Inflammatory macrophage (primary cell): ENCODE measurements at places on chromosomes 7 and 10.
A peak's percentile ranks its signal among the peaks of the same experiment; 100 is the strongest.

DNA sequence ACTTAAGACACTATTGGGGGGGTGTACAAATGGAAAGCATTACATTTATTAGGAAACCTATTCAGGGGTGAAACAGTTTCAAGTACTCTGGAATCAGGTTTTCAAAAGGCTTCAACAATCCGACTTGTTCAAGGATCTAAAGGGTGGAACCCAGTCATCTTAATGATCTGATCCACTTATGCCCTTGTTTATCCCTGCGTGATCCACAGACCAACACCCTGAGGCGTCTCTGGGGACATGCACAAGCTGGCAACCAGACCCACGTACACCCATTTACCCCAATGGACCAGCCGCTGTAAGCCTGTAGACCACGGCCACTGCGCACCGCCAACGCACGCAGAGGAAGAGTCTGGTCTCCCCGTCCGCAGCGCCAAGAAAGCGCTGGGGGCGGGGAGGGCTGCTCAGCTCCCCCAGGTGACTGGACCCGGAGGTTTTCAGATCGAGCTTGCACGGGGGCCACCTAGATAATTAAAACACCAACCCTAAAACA is 13.4 kb downstream of the HNRNPF start:
- DNase-seq: no peak

DNA sequence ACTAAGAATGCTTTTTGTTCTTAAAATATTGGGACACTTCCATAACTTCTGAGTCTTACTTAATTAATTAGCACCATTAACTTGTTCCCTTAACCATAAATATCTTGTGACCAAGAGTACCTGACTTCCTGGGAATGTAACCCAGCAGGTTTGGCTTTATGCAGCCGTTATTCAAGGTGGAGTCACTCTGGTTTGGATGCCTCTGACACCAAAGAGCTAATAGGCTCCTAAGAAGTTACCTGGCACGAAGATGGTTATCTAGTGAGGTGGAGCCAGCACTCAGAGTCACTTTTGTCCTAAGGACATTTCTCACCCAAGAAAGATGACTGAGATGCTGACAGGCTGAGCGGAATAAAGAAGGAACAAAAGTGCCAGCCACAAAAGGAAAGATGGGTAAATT is 172.3 kb downstream of the C1GALT1 start:
- DNase-seq: no peak

- no peak for DNase-seq
Observed at GRCh38 chr7:99211241-99211602, 3.3 kb upstream of the KPNA7 start.

DNA sequence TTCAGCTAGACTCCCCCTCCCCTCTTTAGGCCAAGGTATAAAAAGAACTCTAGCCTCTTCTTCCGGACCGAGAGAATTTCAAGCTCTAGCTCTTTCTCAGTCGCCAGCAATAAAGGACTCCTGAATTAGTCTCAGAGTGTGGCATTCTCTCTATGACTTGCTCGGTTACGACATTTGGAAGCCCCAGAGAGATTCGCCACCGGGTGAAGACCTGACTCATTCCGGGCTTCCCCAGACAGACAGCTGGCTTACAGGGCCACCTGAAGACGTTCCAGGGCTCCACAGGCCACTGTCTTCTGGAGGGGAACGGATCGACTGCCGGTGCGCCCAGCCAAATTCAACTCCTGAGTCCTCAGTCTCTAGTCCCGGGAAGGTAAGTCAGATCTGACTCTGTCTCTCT is at the start of gene AKR1B15:
TSS of gene AKR1B15 (plus strand) at position 234 of the 400 bp plus-strand sequence. CDS start 15,510 bp downstream, outside the sequence.
- no peak for DNase-seq

- peak; percentile 64 for DNase-seq
Observed at GRCh38 chr7:29130096-29130495, 16.2 kb downstream of the CPVL start.

DNA sequence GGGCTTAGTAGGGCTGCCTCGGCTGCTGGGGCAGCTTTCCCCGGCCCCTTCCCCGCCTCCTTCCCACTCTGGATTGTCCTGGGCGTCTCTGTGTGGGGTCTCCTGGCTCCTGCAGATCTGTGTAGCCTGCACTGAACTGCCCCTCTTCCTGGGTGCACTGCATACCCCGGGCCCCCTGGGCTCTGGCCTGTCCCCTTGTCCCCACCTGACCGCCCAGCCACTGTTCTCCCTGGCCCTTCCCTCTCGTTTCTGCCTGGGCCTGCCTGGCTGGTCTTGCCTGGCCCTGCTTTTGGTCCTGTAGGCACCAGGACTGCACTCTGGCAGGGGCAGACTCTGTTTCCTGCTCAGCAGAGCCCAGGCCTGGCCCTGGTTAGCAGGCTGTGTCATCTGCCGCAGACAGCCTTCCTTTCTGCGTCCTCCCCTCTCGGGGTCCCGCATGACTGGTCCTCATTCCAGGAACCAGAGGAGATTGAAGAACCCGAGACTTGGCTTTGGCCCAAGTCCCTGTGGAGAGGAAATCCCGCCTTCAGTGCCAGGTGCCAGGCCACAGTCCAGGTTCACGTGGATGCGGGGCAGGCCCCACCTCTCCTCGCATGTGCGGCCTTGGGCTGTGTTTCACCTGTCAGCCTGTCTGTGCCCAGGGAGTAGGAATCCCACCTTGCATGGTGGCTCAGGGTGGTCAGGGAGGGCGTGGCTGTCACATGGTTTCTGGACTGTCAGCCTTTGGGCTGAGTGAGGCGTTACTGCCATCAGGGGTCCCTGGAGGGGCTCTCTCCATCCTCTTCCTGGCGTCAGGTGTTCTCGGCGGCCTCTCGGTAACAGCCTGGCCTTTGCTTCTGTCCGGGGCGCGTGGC is 9.2 kb downstream of the INPP5A start:
- peak; percentile 45 for DNase-seq

DNA sequence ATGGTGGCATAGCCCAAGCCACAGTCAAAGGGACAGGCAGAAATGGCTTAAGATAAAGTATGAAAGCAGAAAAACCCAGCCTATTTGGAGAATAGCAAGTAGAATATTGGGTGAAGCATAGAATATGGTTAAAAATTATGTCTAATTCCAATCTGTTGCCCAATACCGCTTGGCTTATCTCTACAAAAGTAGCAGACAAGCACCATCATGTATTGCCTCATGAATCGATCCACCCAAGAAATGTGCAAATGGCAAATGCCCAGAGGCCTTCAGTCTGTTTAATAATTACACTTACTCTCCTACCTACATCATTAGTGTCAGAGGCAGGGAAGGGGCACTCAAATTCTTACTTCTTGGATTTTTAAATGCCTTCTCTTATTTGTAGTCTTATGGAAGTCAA is 130.9 kb upstream of the ADAM12 start:
- DNase-seq: no peak

DNA sequence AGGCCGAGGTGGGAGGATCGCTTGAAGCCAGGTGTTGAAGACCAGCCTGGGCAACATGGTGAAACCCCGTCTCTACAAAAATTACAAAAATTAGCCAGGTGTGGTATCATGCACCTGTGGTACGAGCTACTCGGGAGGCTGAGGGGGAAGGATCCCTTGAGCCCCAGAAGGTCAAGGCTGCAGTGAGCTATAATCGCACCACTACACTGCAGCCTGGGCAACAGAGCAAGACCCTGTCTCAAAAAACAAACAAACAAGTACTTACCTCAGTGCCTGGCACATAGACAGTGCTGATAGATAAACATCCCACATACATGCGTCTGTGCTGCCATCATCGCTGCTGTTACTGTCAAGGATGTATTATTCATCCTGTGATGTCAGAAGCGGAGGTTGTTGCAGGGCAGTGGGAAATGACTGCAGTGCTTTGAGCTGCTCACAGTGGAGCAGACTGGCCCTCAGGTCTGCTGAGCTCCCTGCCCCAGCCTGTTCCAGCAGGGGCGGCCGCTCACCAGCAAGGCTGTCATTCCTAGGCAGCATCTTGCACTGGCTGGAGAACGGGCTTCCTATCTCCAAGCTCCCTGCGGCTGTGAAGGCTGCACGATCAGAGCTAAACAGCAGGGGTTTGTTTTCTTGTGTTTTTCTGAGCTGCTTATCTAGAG is 18.6 kb downstream of the FOXK1 start:
- DNase-seq: peak; percentile 12

DNA sequence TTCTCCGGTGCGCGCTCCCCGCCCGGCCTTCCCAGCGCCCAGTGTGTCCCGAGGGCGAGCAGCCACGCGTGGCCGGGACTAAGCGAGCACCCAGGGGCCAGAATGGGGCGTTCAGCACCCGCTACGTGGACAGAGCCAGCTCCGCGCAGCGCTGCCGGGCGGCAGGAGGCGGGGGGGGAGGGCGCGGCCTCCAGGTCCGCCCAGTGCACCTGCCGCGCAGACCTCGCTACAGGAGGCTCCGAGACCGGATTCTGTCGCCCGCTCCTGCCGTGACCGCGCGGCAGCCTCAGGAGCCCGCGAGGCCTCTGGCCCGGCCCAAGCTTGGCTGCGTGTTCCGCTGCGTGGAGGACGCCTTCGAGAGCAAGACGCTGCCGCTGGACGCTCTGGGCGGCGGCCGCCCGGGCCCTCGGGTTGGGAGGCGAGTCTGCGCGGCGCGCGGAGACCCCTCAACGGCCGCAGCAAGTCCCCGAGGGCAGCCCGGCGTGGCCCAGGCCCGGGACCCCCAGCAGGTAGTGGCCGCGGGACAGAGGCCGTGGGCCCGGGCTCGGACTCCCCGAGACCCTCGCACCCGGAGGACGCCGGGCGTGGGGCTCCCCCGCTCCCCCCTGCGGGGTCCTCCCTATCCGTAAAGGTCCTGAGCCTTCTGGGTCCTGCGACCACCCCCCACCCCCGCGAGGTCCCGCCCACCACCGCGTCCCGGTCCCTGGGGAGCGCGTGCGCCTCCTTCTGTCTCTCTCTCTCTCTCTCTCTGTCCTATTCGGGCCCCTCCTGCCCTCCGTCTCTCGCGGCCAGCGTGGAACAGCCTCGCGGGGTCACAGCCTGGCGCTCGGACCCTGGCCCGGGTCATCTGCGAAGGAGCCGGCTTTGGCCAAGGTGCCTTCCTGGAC is 904 bp upstream of the DPYSL4 start:
- no peak for DNase-seq

DNA sequence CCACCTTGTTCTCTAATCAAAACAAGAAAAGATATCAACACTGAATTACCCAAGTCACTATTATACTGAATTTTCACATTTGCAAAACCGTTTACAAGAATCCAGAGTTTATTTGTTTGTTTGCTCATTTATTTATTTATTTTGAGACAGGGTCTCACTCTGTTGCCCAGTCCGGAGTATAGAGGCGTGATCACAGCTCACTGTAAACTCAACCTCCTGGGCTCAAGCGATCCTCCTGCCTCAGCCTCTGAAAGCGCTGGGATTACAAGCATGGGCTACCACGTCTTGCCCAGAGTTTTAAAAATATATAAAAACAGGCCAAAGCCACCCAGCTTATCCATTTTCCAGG is 8.5 kb downstream of the CREB3L2 start:
- DNase-seq: no peak

DNA sequence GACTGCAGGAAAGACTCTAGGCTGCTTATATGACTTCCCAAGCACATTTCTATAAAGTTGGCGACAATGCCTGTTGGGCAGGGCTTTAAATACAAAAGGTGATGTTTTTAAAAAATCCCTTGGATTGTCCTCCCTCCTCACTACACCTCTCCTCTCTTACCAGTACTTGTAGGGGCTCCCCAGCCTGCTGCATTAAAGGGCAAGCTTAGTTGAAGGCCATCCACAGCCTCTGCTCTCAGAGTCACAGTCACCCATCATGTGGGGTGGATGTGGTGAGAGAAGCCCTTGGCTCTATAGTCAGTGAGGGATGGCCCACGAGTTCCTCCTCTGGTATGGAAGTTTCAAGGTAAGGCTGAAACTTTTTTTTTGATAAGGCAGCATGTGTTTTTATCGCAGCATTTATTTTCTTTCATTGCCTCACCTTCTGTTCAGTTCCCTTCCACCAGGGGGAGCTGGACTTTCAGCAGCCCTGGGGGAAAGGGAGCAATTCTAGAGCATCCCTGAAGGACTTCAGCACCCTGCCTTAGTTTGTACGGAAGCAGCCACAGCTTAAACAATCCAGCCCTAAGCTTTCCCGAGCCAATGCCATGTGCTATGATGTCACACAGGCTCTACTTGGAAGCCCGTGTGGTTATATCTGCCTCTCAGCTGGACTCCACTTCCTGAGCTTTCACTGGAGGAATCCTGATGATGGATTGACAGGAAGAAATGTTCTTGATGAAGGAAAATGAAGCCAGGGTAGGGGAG is 131.9 kb downstream of the CALCR start:
- peak; percentile 38 for DNase-seq

- no peak for DNase-seq
Observed at GRCh38 chr7:13702251-13702650, 287.2 kb downstream of the ETV1 start.

DNA sequence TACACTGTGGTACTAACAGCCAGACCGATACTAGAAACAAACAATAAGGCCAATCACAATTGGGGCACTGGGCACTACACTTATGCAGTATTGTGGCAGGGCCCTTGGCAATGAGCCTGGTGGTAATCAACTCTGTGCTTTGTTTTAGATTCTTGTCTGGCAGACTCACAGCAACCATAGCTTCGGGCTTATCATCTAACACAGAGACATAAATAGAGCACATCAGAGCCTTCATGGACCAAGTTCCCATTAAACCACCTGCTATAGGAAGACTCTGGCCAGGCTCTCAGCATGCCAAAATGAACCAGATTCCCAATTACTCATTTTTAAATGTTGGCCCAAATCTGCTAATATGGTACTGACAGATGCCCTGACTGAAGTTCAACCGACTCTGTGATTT is 218.6 kb downstream of the DGKI start:
- no peak for DNase-seq

- no peak for DNase-seq
Observed at GRCh38 chr10:110223298-110223925, 16.0 kb downstream of the MXI1 start.

GRCh38 chr7:151759591-151760042 is 117.3 kb downstream of the PRKAG2 start:
- peak; percentile 45 for DNase-seq

- no peak for DNase-seq
Observed at GRCh38 chr7:85405016-85405902, 218.4 kb upstream of the SEMA3D start.

GRCh38 chr7:52163311-52163710 is 846.7 kb upstream of the COBL start:
- no peak for DNase-seq

- peak; percentile 89 for DNase-seq
Observed at GRCh38 chr10:4407783-4408182, 418.2 kb upstream of the AKR1E2 start.

DNA sequence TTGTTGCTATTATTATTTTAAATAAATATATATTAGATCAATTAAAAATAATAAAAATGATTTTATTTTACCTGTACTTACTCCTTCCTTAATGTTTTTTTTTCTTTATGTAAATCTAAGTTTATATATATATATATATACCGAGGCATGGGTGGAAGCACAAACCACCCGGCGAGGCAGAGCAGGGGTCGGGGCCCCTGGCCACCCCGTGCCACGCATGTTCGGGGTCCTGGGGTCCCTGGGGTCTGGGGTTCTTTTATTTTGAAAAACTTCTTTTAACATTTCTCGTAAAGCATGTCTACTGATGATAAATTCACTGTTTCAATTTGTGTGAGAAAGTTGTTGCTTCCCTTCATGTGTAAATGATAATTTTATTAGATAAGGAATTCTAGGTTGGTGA is 976.1 kb downstream of the REEP3 start:
- no peak for DNase-seq
